ENCODE measurements at places on chromosomes 7 and 10. TPM values are rescaled to one million over a fixed set of nuclear protein-coding genes. Genes with fewer than 3 reads are reported as not detected.

Gene NYAP1
- 4.4 TPM for total RNA-seq

Gene PCBD1
- total RNA-seq: 30.1 TPM

Gene PNLIP
- not detected for total RNA-seq

Gene ELAPOR2
- 9.7 TPM for total RNA-seq

Gene HIPK2
- total RNA-seq: 65.8 TPM

Gene ARMH3
- total RNA-seq: 10.6 TPM

Gene FFAR4
- not detected for total RNA-seq

Gene CAV2
- total RNA-seq: 33.3 TPM

Gene LIPM
- not detected for total RNA-seq

DNA sequence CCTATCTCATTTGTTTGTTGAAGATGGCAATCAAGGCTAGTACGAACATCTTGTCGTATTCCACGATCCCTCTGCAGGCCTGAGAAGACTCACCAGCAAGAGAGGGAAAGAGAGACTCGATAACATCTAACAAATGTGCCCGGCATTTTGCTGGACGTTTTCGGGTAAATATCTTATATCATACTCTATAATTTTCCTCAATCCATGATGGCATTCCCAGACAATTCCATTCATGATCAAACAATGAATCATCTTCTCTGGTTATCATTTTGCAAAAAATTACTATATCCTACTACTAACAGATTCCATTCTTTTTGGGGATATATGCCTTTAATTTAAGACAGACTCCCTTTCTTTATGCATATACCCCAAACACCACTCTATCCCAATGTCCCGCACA lies 118.1 kb downstream of the TYW1B start:
- no peaks in the 10 kb centered on the region for H3K4me1 ChIP-seq
- no peak overlapping the region for H3K27ac ChIP-seq
- no peak for DNase-seq
- H3K27me3 ChIP-seq: no peaks in the 10 kb centered on the region

DNA sequence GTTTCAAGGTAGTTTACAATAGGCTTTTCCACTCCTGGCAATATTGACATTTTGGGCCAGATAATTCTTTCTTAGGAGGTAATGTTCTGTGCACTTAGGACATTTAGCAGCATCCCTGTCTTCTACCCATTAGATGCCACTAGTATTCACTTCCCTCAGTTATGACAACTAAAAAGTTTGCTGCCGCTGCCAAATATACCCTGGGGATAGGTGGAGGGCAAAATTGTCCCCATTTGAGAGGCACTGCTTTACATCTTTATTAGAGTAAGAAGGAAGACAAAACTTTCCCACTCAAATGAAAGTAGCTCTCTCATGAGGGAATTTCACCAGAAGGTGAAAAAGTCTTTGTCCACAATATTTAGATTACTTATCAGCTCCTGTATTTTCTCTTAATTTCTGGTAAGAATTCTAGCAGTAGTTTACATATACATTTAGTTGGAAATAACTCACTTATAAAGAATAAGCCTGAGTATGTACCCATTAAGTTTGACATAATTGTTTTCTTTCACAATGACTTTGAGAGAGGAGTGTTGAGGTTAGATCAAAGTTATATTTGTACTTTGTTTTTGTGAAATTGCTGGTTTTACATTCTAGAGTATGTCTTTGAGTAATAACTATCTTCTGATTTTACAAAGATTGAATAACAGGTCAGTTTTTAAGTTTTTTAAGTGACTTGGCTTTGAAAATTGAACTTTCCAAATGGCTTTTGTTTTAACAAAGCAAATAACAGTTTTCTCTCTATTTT lies 46.0 kb downstream of the HELLS start:
- H3K27ac ChIP-seq: no peak overlapping the region
- H3K27me3 ChIP-seq: no peaks in the 10 kb centered on the region
- DNase-seq: no peak
- H3K4me3 ChIP-seq: no peak overlapping the region
- H3K4me1 ChIP-seq: no peaks in the 10 kb centered on the region

- no peak for DNase-seq
- H3K27me3 ChIP-seq: no peaks in the 10 kb centered on the region
- H3K4me1 ChIP-seq: no peaks in the 10 kb centered on the region
- H3K36me3 ChIP-seq: no peaks in the 10 kb centered on the region
- H3K27ac ChIP-seq: no peak overlapping the region
Measured at GRCh38 chr7:151951672-151952338, 4.4 kb upstream of the GALNTL5 start.

GRCh38 chr7:94741179-94741578 lies 85.2 kb upstream of the SGCE start:
- no peak for DNase-seq
- H3K27ac ChIP-seq: no peak overlapping the region
- H3K36me3 ChIP-seq: no peaks in the 10 kb centered on the region
- H3K4me1 ChIP-seq: no peaks in the 10 kb centered on the region
- H3K27me3 ChIP-seq: no peaks in the 10 kb centered on the region
- no peak overlapping the region for H3K4me3 ChIP-seq

- no peaks in the 10 kb centered on the region for H3K4me1 ChIP-seq
- H3K36me3 ChIP-seq: no peaks in the 10 kb centered on the region
- no peak for DNase-seq
Measured at GRCh38 chr7:137771679-137772078, 75.1 kb downstream of the DGKI start.

- no peak for DNase-seq
- no peak overlapping the region for H3K4me3 ChIP-seq
- H3K27ac ChIP-seq: no peak overlapping the region
- peaks cover 7% of the 10 kb centered on the region for H3K4me1 ChIP-seq
- no peaks in the 10 kb centered on the region for H3K36me3 ChIP-seq
- no peaks in the 10 kb centered on the region for H3K27me3 ChIP-seq
Measured at GRCh38 chr7:17528636-17529035, 230.2 kb downstream of the AHR start.

DNA sequence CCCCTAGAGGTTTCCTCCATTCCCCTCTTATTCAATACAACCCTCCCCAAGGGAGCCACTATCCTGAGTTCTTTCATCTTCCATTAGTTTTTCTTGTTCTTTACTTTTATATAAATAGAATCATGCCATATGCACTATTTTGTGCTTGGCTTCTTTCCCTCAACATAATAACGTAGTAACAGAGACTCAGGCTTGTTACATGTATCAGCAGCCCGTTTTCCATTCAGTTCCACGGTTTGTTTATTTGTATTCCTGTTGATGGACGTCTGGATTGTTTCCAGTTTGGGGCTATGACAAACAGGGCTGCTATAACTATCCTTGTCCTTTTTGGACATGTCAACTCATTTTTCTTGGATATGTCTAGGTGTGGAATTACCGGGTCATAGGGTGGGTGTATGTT lies 264.4 kb upstream of the MKI67 start:
- no peaks in the 10 kb centered on the region for H3K36me3 ChIP-seq
- DNase-seq: no peak
- no peaks in the 10 kb centered on the region for H3K27me3 ChIP-seq
- no peak overlapping the region for H3K27ac ChIP-seq
- no peak overlapping the region for H3K4me3 ChIP-seq
- H3K4me1 ChIP-seq: no peaks in the 10 kb centered on the region

DNA sequence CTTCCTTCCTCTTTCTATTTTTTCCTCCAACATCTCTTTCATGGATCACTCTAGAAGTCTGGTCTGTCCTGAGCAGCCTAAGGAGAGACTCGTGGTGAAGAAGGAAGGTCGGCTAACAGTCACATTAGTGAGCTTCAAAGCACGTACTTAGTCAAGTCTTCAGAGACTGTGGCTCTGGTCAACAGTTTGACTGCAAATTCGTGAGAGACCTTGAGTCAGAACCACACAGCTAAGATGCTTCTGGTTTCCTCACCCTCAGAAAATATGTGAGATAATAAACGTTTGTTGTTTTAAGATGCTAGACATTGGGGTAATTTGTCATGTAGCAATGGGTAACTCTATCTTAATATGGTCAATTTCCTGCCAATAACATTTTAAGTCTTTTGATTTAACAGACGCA lies 126.2 kb upstream of the LRRN3 start:
- H3K27me3 ChIP-seq: no peaks in the 10 kb centered on the region
- no peak overlapping the region for H3K27ac ChIP-seq
- no peak overlapping the region for H3K4me3 ChIP-seq
- no peak for DNase-seq

- H3K4me3 ChIP-seq: no peak overlapping the region
- H3K36me3 ChIP-seq: no peaks in the 10 kb centered on the region
- no peaks in the 10 kb centered on the region for H3K27me3 ChIP-seq
- H3K27ac ChIP-seq: no peak overlapping the region
- H3K4me1 ChIP-seq: no peaks in the 10 kb centered on the region
Measured at GRCh38 chr7:55690-56248, 136.6 kb upstream of the FAM20C start.

- H3K4me3 ChIP-seq: peak overlapping the region; percentile 26
- H3K4me1 ChIP-seq: no peaks in the 10 kb centered on the region
- H3K27me3 ChIP-seq: no peaks in the 10 kb centered on the region
- H3K27ac ChIP-seq: no peak overlapping the region
- no peak for DNase-seq
- H3K36me3 ChIP-seq: no peaks in the 10 kb centered on the region
Measured at GRCh38 chr10:47300429-47300931, 483 bp downstream of the GDF10 start.

DNA sequence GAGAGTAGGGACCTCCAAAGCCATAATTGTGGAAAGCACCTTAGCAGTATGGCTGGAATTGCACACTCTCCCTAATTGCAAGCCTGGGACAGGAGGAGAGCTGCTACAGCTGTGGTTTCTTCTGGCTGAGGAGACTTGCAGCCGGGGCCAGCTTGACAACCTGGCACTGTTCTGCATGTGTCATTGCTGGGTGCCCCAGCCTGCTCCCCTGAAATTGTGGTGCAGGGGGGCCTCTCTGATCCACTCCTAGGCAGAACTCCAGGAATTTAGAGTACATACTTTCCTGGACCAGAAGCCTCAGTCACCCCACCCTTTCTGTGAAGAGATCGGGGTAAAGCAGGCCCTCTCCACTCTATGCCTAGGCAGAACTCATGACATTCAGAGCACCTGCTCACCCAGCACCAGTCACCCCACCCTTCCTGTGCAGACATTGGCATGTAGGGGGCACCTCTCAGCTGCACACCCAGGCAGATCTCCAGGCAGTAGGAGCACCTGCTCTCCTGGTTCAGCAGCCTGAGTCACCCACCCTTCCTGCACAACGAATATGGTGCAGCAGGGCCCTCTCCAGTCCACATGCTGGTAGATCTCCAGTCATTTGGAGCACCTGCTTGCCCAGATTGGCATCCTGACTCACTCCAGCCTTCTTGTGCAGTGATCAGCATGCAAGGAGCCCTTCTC lies 34.4 kb upstream of the DYNC1I1 start:
- no peaks in the 10 kb centered on the region for H3K36me3 ChIP-seq
- DNase-seq: no peak
- no peaks in the 10 kb centered on the region for H3K4me1 ChIP-seq
- H3K4me3 ChIP-seq: no peak overlapping the region

DNA sequence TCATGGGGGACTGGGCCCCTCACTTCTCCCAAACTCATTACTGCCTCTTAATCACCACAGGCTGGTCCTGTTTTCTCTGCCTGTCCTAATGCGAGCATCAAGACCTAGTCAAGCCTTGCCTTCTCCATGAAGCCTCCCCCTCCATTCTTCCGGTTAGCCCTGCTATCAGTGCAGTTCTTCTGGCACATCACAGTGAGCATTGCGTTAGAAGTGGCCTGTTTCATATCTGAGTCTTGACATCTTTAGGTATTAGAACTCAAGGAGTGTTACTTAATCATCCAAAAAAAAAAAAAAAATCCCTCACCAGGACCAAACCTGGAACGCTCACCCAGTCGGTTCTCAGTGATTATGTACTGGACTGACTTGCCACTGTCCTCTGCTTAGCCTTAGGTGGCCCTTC lies 17.4 kb downstream of the SNX10 start:
- peak overlapping the region; percentile 76 for H3K27ac ChIP-seq
- peak; percentile 79 for DNase-seq
- H3K4me1 ChIP-seq: no peaks in the 10 kb centered on the region
- no peaks in the 10 kb centered on the region for H3K27me3 ChIP-seq

- no peak overlapping the region for H3K27ac ChIP-seq
- H3K4me3 ChIP-seq: no peak overlapping the region
- no peaks in the 10 kb centered on the region for H3K4me1 ChIP-seq
- no peak for DNase-seq
- H3K36me3 ChIP-seq: no peaks in the 10 kb centered on the region
Measured at GRCh38 chr10:112229901-112230300, 46.3 kb upstream of the GPAM start.

DNA sequence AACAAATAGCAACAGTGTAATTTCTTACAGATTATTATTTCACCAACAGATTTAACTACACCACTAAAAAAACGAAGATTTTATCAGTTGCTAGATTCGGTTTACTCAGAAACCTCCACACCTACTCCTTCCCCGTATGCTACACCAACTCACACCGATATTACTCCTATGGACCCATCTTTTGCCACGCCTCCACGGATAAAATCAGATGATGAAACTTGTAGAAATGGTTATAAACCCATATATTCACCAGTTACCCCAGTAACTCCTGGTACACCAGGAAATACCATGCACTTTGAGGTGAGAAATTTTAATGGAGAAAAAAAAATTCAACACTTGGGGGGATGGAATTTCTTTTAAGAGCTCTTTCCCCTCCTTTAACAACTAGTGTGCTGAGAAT lies 92.5 kb downstream of the KMT2E start:
- no peak overlapping the region for H3K4me3 ChIP-seq
- no peaks in the 10 kb centered on the region for H3K27me3 ChIP-seq
- H3K36me3 ChIP-seq: no peaks in the 10 kb centered on the region
- H3K27ac ChIP-seq: no peak overlapping the region
- DNase-seq: no peak

GRCh38 chr7:40800771-40801170 lies 666.0 kb downstream of the SUGCT start:
- no peak for DNase-seq
- no peak overlapping the region for H3K4me3 ChIP-seq
- H3K4me1 ChIP-seq: no peaks in the 10 kb centered on the region
- no peak overlapping the region for H3K27ac ChIP-seq

GRCh38 chr7:105647591-105647990 lies 66.3 kb upstream of the EFCAB10 start:
- no peaks in the 10 kb centered on the region for H3K27me3 ChIP-seq
- H3K27ac ChIP-seq: no peak overlapping the region
- no peak overlapping the region for H3K4me3 ChIP-seq
- no peaks in the 10 kb centered on the region for H3K4me1 ChIP-seq
- DNase-seq: no peak

DNA sequence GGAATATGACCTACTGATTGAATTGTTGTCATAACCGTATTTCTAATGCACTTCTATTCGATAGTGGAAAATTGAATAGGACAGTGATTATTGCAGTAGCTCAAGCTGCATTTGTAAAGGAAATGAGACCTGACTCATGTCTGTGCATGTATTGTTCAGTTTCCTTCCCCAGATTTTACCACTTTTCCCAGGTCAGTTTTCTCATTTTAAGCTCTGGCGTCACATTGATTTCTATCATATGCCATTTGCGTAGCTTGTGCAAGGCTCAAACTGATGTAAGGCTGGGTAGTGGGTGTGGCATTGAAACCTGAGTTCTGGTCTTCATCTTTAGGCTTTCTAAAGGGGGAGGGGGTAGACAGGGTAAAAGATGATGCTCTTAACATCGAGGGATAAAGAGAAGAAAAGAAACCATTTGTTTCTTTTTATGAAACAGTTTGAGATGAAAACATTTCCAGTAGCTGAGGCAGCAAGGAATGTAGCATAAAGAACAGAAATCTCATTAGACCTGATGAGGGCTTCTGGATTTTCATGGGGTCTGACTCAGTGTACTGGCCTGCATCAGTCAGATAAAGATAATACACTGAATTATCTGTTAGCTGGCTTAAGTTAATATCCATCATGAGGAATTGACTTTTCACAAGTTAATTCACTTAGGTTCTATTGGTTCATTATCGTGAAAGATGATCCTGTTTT lies 182.3 kb upstream of the CDCA7L start:
- H3K27ac ChIP-seq: no peak overlapping the region
- H3K4me1 ChIP-seq: no peaks in the 10 kb centered on the region
- H3K4me3 ChIP-seq: no peak overlapping the region
- no peaks in the 10 kb centered on the region for H3K36me3 ChIP-seq
